ENCODE measurements at places on chromosomes 12 and 14.

DNA sequence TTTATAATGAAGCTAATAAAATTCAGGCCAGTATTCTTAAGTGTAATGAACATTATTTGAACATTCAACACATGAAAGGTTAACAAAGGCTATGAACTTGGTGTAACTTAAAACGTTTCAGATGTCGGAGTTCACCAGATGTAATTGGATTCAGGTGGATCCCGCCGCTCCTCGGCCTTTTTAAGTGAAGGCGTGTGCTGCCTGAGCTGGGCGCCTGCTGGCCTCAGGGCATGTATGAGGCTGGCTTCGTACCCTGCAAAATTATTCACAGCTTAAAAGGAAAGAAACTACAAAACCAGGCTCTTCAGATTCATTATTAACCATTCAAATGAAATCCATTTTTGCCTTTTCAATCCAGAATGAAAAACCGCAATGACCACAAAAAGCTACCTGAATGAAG, 69.9 kb downstream of the WIF1 start:
- DNase-seq: no peak

- DNase-seq: no peak
These were observed 1.6 kb downstream of the PYM1 start for GRCh38 chr12:55925870-55926737.

GRCh38 chr12:58202933-58203718, 261.8 kb downstream of the ATP23 start:
- DNase-seq: no peak

DNA sequence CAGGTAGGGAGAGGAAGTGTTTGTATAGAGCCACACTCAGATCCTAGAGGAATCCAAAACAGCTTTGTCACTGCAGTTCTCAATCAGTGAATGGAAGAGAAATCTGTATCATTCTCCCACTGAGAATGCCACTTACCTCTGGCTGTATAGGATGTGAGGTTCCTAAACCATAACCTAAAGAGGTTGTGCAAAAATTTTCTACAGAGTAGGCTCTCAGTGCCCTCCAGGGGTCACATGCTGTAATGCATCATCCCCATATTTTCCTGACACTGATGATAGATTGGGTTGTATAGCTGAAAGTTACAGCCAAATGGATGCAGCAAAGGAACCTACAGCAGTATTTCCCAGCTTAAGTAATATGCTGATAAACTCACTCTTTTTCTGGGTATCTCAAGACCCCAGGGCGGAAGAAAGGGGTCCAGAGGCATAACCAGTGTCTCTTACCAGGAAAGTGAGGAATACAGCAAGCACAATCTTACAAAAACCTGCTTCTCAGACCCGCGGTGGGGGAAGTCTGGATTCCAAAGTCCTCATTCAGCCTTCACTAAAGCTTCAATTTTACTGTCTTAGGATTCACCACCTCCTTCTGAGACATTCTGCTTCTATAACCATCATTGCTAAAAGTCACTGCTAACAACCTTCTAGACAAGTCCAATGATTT, 3.8 kb downstream of the BCDIN3D start:
- DNase-seq: no peak

- no peak for DNase-seq
These were observed 340.2 kb upstream of the DDHD1 start for GRCh38 chr14:53493320-53493719.

DNA sequence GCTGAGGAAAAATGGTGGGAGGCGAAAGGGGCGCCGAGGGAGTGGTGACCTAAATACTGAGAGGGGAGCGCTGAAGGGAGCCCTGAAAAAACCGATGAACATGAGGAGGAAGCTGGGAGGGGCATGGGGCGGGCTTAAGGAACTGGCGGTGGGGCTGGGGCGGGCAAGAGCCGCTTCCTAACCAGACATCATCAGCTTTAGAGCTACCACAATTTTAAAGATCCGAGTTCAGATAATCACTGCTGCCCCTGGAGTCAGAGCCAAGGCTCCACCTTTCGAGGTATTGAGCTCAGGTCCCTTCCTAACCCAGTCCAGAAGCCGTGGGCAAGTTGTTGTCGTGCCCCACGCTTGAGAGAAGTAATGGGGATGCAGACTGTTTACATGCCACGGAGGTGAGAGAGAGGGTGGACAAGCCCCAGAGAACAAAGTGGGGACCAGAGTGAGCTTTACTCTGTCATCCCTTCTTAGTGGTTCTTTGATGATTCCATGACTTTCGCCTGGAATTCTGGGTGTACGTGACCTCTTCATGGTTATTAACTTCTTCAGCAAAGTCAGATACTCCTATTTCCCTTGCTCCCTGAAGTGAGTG, 393 bp downstream of the ORMDL2 start:
- no peak for DNase-seq

- no peak for DNase-seq
These were observed 1077.0 kb upstream of the TMEM132C start for GRCh38 chr12:127189992-127190391.

- DNase-seq: no peak
These were observed 41.1 kb downstream of the AREL1 start for GRCh38 chr14:74671789-74672188.

- DNase-seq: no peak
These were observed 100.9 kb upstream of the PARP11 start for GRCh38 chr12:3973973-3974644.

DNA sequence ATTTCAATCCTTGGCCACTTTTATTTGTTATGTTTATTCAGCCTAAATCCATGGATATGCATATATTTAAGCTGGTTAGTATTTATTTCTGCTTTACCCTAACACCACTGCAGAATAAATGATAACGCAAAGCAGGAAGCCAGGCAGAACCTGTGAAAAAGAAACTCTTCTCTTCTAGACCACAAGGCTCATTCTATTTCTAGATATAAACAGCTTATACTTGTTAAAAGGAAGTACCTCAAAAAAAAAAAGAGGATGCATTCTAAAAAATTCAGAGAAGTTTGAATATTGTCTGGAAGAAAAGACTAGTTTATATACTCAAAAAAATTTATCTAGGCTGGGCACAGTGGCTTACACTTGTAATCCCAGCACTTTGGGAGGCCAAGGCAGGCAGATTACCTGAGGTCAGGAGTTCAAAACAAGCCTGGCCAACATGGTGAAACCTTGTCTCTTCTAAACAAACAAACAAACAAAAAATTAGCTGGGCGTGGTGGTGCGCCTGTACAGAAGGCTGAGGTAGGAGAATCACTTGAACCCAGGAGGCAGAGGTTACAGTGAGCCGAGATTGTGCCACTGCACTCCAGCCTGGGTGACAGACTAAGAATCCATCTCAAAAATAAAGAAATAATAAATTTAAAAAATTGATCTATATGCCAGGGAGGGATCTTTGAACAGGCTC, 55.8 kb downstream of the GALNT4 start:
- DNase-seq: no peak

- DNase-seq: no peak
These were observed 13.2 kb upstream of the SERPINA10 start for GRCh38 chr14:94306047-94306978.

DNA sequence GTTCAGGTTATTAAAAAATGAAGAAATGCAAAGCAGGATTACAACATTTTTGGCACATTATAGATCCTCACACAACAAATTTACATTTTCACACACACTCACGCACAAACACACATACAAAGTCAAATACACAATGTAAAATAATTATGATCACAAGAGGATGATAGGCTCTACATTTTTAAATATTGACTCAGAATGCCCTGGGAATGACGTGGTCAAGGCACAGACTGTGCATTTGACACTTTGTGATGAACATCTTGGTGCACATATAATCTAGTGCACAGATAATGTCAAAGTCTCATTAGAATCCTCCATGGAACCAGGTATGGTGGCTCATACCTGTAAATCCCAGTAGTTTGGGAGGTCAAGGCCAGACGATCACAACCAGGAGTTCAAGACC, 49.4 kb downstream of the DPF3 start:
- no peak for DNase-seq

GRCh38 chr12:131989021-131989420, 39.3 kb downstream of the EP400 start:
- DNase-seq: no peak

DNA sequence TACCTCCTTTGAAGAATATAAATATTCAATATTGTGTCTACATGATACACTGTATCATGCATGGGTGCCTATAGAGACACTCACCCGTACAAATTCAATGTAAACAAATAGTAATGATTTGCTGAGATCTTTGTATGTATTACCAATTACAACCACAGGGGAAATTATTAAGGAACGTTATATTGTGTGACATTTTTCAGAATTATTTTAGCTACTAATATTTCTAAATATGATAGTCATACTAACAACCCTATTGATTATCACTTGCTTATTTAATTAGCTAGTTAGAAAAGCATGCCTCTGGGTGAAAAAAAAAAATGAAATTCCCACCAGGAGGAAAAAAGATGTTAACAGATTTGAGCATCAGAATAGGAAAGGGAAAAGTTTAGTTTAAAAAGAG, 2.1 kb downstream of the SOX5 start:
- DNase-seq: no peak

DNA sequence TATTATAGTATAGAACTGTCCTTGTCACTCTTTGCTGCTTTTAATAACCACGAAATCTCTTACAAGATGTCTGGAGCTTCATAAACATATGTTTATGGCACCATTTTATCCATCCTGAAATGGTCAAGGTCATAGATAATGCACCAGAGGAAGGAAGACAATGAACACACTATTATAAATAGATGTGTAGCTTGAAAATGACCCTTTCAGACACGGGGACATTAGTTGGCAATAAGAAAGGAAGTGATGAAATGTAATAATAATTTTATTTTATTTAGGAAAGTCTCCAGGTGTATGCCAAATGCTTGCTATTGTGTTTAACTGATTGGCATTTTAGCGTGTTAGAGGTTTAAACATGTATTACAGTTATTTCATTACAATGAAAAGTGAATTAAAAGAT, 36.8 kb upstream of the SLC38A2 start:
- DNase-seq: no peak

DNA sequence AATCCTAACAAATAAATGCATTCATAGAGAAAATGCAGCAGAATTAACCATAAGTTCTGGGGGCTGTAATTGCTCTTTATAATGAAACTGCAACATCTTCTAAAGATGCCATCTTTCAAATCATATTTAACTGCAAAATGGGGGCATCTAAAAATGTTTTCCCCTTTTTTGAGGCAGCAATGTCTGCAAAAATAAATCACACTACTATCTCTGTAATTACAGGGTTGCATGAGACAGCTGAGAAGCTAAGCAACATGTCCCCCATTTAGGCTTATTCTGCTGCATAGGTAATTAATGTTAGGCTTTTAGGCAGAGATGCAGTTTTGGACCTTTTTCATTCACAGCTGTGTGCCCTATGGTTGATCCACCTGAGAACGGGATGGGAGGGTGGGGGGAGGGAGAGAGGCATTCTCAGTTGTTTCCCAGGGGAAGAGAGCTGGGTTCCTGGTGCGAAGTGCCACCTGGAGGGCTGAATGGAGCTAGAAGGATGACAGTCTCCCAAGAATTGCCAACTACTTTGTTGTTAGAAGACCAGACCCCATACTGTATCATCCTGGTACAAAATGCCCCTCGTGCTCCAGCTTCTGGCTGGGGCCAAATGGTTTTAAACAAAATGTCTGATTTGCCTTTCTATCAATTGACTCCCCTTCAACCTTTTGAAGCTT, 154.2 kb downstream of the APAF1 start:
- DNase-seq: no peak

DNA sequence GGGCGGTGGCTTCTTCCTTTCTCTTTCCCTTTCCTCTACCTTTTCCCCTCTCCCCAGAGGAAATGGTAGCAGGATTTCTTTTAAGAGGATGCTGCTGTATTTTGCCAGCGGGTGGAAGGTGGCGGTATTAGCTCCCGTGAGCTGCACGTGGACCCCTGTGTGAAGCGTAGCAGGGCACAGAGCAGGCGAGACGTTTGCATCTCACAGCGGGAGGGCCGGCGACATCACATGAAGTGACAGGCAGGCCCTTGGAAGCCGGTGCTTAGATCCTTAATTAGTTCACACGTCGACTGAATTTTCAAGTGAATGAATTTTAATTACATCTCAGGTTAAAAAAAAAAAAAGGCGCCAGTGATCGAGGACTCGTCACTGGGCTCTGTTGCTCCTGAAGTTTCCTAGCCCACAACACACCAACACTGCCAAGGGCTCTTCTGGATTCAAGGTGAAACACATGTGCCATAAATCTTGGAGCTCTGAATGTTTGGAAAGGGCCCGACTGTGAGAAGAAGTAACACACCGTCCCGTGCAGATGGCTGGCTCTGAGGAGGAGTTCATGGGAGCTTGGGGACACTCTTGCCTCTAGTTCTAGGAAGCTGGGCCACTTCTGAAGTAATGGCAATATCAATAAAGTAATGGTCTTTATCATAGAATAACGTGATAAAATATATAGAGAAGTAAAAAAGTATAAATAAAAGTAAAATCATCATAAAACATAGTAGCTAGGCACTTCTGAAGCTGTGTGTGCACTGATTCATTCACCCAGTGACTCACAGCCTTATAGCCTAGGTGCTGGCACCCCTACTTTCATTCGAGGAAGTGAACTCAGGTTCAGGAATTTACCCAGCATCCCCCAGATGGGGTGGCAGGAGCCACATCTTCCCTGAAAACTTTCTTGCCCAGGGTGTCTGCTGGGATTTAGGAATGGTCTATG, 75.3 kb downstream of the AACS start:
- DNase-seq: no peak

- DNase-seq: no peak
These were observed 79.6 kb downstream of the ITPK1 start for GRCh38 chr14:93035917-93036651.

GRCh38 chr14:59032826-59033225, 155.6 kb upstream of the DAAM1 start:
- no peak for DNase-seq

- DNase-seq: no peak
These were observed 1.8 kb downstream of the NOVA1 start for GRCh38 chr14:26595926-26596542.

GRCh38 chr12:16030744-16031143, 119.6 kb downstream of the DERA start:
- DNase-seq: no peak

- no peak for DNase-seq
These were observed 10.0 kb downstream of the SLC6A13 start for GRCh38 chr12:252636-253035.

DNA sequence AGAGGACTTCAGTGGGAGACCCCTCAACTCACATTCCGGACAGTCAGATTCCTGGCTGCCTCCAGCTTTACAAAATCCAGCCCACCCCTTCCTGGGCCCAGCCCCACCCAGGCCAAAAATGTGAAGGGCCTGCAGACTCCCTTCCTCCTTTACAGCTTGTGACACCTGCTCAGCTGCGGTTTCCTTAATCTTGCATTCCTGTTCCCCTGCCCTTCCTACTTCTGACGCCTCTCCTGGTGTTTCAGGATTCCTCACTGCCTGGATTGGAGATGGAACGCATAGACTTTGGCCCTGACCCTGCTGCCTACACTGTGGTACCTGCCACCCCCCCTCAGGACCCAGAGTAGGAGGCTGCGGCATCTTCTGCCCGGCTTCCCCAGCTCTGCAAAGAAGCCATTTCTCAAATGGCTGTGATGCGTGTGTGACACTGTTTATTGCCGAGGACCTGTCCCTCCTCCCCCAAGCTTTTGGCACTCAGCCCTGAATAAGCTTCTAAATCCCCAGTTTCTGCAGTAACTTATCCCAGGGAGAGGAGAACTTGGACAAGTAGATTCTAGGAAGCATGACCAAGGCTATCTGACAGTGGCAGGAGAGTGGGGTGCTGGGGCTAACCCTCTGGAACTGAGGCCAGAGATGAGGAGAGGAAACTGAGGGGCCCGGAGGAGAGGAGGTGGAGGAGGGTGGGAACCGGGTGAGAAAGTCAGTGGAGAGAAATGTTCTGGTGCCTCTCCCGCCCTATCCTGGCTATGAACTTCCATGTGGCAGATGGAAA, 24.9 kb upstream of the BCDIN3D start:
- no peak for DNase-seq
